GDM1 (cell line): ENCODE measurements at places on chromosomes 12 and 14.

GRCh38 chr14:91158091-91158790, 44.4 kb downstream of the DGLUCY start:
- no peak for DNase-seq

GRCh38 chr12:95784915-95785314, 5.6 kb downstream of the NTN4 start:
- DNase-seq: no peak

DNA sequence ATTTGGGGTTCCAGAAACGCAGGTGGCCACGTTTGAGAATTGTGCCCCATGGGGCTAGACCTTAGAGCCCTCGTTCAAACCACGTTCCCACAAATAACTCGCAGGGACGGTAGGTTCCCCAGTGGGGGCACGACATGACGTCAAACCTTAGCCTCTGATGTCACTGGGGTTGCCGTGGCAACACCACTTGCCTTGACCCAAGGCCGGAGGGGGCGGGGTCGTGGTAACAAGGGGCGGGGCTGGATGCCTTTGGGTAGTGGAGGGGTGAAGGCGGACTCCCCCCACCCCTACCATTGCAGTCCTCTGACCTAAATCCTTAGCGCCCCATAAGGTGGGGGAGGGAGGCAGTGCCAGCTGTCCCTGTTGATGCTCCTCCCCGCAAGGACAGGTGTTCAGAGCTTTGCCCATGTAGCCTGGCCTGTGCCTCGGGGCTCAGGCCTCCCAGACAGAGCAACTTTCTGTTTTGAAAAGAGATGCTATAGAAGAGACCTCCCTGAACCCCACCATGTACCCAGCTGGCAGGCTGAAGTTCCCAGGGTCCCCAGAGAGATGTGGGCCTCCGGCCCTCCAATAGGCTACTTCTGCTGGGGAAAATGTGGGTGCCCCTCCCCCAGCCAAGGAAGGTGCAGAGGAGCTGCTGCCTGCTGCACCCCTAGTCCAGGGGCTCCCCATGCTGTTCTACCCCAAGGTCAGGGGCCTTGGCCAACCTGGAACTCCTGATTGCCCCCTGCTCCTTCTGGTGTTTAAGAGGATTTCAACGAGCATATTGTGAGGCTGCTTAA, 1.9 kb downstream of the FAM222A start:
- DNase-seq: no peak

- DNase-seq: no peak
Observed at GRCh38 chr12:99722690-99723486, 75.3 kb downstream of the GARIN6 start.

GRCh38 chr12:22408610-22409376, 74.3 kb upstream of the ST8SIA1 start:
- no peak for DNase-seq

DNA sequence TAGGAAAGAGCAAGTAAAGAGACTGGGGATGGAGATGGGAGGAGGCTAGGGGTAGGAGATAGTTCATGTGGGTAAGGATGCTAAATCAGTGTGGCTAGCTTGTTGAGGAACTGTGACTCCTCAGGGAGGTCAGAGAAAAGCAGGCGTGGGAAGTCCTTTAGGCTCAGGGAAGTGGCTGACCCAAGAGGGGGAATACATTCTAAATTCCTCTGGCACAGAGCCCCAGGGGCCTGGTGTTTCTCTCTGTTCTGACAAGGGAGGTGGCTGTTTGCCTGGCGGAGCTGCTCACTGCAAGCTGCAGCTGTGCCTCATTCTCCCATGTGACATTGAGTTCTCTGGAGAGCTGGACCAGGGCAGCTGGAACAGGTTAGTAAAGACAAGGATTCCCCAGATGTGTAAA, 152.2 kb upstream of the SLC38A2 start:
- DNase-seq: no peak

DNA sequence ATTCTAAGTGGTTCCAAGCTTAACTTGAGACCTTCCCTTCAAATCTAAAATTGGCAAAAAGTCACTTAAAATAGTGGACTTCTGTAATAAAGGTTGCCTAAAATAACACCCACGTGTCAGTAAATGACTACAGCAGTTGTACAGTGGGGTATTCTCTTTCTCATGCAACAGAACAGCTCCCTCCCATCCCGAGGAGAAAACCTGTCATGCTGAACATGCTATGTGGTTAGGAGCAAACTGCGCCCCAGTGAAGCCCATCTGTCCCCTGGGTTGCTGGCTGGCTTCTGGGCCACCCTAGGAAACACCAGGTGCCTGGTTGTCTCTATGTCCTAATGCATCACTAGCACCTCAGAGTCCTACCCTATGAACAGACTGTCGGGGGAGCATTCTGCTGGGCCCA, 2.7 kb downstream of the BTBD6 start:
- DNase-seq: no peak

GRCh38 chr12:46446645-46447044, 74.1 kb upstream of the SLC38A2 start:
- DNase-seq: no peak

DNA sequence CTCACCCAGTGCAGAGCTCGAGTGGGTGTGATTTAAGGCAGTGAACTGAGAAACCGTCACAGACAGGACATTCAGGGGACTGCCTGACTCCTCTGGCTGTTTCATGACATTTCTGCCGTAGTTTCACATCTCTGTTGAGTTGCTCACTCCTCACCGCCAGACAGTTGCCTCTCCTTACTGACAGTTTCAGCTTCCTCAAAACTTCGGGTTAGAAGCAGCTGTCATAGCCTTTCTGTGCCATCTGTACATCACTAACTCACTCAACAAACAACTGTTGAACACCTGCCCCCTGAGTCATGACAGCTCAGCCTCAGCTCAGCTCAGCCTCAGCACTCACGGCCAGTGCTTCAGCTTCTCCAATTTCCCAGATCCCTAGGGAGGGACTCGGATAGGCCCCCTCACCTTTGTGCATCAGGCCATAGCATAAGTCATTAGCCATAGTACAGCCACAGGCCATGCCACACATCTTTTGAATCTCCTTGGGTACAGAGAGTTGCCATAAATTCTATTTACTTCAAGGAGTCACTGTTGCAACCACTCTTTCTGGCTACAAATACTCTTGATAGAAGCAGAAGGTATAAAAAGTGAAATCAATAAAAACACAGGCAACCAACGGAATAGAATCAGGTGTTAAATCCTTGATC, 6.2 kb upstream of the SLC15A4 start:
- no peak for DNase-seq
